Nephron progenitor cell (in vitro differentiated cells): ENCODE measurements at places on chromosomes 16 and 17.
A peak's percentile ranks its signal among the peaks of the same experiment; 100 is the strongest.

DNA sequence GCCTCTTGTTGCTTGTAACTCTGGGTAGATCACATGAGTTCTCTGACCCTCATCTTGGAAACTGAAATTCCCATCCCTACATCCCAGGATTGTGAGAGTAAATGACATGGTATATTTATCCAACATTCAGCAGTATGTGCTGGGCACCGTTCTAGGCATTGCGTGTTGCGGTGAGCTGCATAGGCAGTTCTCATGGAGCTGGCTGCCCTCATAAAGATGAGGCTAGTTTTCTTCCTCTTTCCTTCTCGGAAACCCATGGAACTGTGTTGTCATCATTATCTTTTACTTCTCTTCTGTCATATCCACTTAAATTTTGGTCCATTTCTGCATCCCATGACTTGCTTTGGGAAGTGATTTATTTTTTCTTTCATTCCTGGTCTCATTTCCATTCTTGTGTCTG is 17.2 kb downstream of the CMIP start:
- peaks cover 6% of the 10 kb centered on the region for H3K27me3 ChIP-seq
- no peak overlapping the region for H3K27ac ChIP-seq
- H3K4me3 ChIP-seq: no peak overlapping the region
- DNase-seq: no peak
- H3K4me1 ChIP-seq: peaks cover 47% of the 10 kb centered on the region

DNA sequence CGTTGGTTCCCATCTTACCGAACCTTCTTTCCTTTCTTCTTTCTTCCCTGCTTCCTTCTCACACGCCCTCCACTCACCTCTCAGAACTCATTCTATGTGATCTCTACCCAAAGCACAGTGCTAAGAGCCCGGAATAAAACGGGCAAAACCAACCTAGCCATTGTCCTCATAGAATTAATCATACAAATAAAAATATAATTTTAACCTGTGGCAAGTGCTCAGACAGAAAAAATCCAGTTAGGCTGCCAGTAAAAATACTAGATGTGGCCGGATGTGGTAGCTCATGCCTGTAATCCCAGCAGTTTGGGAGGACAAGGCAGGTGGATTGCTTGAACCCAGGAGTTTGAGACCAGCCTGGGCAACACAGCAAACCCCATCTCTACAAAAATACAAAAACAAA is 27.0 kb downstream of the BMERB1 start:
- no peaks in the 10 kb centered on the region for H3K27me3 ChIP-seq
- DNase-seq: no peak
- peaks cover 8% of the 10 kb centered on the region for H3K4me1 ChIP-seq
- peaks cover 21% of the 10 kb centered on the region for H3K36me3 ChIP-seq
- no peak overlapping the region for H3K27ac ChIP-seq

DNA sequence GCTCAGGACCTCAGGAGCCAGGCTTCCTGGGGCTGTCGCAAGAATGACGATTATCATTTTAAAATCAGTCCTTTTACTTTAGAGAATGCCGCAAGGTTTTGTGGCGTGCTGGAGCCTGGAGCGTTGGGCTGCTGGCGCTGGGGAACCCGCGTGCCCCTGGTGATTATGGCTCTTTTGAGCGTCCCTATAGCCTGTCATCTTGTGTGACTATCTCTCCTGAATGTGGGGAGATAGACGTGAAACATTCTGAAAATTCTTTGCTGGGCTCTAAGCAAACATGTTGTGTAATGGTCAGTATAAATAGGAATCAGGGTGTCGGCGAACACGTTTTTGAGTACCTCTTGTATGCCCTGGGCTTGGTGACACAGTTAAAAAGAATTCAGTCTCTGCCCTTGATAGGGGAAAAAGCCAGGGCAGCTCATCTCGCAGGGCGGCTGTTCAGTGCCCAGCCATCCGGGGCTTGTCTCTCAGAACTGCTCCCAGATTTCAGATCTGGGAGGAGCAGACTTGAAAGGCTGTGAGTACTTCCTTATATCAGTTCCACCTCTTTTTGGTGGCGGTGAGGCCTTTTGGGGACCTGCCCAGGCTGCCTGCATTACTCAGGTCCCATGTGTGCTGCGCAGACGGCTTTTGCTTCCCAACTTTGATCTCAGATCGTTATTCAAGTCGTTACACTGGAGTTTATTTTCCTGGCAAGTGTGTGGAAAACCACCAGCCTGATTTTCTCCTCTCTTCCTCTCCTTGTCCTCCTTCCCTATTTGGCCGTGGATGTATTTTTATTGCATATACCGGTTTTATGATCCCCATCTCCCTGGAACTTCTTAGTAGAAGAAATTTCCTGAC is 973 bp downstream of the SLC7A6 start:
- peaks cover 57% of the 10 kb centered on the region for H3K4me1 ChIP-seq
- H3K4me3 ChIP-seq: peak overlapping the region; percentile 91
- H3K36me3 ChIP-seq: no peaks in the 10 kb centered on the region
- H3K27me3 ChIP-seq: peaks cover 3% of the 10 kb centered on the region

DNA sequence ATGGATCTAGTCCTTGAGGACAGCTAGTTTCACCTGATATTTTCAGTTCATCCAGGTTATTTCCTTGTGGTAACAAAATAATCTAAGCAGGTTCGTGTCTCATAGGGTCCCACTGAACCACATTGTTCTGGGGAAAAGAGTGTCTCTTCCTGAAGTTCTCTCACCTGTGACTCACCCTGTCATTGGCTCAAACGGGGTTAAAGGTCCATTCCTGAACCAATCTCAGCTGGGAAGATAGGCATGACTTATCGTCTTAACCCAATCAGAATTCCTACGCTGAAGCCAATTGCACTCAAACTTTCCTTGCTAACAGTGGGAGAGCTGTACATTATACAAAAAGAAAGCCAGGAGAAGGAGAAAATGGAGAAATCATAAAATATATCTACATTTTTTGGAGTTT is 475.8 kb downstream of the TOX3 start:
- DNase-seq: no peak
- H3K36me3 ChIP-seq: no peaks in the 10 kb centered on the region
- no peak overlapping the region for H3K27ac ChIP-seq
- H3K27me3 ChIP-seq: no peaks in the 10 kb centered on the region
- H3K4me3 ChIP-seq: no peak overlapping the region

DNA sequence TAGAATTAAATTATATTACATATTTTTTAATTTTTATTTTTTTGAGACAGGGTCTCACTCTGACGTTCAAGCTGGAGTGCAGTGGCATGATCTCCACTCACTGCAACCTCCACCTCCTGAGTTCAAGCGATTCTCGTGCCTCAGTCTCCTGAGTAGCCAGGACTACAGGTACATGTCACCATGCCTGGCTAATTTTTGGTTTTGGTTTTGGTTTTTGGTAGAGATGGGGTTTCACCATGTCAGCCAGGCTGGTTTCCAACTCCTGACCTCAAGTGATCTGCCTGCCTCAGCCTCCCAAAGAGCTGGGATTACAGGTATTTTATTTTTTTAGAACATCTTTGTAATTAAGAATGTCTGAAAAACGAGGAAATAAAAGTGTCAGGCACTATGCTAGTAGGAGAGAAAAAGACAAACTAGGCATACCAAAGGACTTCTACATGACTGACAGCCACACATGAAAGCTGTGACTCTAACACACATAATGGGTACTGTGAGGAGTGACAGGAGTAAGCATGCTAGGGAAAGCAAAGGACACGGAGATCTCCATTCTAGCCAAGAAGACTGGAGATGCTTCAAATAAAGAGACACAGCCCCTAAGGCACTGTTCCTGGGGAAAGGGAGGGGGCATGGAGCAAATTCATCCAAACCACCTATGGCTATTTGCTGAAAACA is 7.3 kb downstream of the GNA13 start:
- no peak overlapping the region for H3K4me3 ChIP-seq
- H3K27ac ChIP-seq: no peak overlapping the region
- no peak for DNase-seq
- H3K36me3 ChIP-seq: peaks cover 63% of the 10 kb centered on the region
- no peaks in the 10 kb centered on the region for H3K27me3 ChIP-seq

GRCh38 chr17:17712268-17712924 is 31.1 kb downstream of the RAI1 start:
- peaks cover 12% of the 10 kb centered on the region for H3K27me3 ChIP-seq
- peaks cover 82% of the 10 kb centered on the region for H3K4me1 ChIP-seq
- no peak overlapping the region for H3K27ac ChIP-seq
- no peaks in the 10 kb centered on the region for H3K36me3 ChIP-seq
- DNase-seq: no peak

GRCh38 chr17:21170809-21171208 is 43.2 kb downstream of the TMEM11 start:
- no peaks in the 10 kb centered on the region for H3K27me3 ChIP-seq
- H3K36me3 ChIP-seq: peaks cover 14% of the 10 kb centered on the region
- H3K4me3 ChIP-seq: no peak overlapping the region
- DNase-seq: no peak

DNA sequence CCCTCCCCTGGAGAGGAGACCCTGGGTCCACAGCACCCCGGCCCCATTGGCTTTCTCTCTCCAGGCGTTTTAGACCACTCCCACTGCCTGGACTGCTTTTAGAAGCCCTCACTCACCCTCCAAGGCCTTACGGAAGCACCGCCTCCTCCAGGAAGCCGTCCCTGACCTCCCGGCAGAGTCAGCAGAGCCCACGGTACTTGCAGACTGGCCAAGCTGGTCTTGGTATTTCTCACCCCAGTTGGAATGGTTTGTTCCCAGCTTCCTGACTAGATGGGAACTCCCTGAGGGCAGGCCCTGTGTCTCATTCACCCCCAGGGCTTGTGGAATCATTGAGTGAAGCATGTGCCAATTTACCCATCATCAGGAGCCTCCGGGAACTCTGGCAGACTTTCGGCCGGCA is 9.2 kb downstream of the SCGB1C2 start:
- no peaks in the 10 kb centered on the region for H3K4me1 ChIP-seq
- peaks cover 11% of the 10 kb centered on the region for H3K27me3 ChIP-seq
- DNase-seq: no peak
- no peak overlapping the region for H3K4me3 ChIP-seq
- H3K36me3 ChIP-seq: no peaks in the 10 kb centered on the region

DNA sequence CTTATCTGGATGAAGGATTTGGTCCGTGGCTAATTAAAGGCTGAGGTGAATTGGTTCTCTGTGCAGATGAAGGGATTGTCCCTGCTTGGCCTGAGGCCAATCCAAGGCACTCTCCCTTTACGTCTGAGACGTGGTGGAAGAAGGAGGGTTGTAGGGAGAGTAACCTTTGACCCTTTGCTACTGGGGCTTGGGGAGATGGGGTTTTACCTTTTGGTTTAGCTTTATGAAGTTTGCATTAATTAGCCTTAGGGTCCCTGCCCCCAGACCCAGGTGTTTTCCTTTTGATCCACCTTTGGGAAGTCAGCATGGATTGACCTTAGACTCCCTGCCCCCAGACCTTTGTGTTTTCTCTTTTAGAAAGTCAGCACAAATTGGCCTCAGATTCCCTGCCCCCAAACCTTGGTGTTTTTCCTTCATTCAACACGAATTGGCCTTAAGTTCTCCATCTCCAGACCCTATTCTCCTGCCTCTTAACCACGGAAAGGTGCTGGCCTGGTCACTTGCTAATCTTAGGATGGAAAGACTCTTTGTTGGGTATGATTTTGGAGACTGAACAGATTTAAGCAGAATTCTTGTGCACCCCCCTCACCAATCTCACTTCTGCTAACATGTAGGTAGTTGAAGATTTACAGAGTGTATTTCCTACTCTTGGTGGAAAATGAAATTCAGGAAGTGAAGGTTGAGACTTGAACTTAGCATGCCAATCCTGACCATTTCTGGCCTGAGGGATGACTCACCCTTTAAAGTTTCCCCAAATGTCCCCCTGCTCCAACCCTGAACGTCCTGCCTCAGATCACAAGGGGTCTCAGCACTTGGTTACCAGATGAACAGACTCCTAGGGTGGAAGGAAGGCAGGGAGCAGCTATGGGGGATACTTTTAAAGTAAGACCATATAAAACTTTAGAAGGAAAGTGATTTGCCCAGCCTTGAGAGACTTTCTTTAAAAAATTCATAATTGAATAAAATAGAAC is 23.1 kb upstream of the MMD start:
- DNase-seq: no peak
- no peak overlapping the region for H3K27ac ChIP-seq
- no peak overlapping the region for H3K4me3 ChIP-seq
- peaks cover 3% of the 10 kb centered on the region for H3K27me3 ChIP-seq
- H3K4me1 ChIP-seq: peaks cover 15% of the 10 kb centered on the region

DNA sequence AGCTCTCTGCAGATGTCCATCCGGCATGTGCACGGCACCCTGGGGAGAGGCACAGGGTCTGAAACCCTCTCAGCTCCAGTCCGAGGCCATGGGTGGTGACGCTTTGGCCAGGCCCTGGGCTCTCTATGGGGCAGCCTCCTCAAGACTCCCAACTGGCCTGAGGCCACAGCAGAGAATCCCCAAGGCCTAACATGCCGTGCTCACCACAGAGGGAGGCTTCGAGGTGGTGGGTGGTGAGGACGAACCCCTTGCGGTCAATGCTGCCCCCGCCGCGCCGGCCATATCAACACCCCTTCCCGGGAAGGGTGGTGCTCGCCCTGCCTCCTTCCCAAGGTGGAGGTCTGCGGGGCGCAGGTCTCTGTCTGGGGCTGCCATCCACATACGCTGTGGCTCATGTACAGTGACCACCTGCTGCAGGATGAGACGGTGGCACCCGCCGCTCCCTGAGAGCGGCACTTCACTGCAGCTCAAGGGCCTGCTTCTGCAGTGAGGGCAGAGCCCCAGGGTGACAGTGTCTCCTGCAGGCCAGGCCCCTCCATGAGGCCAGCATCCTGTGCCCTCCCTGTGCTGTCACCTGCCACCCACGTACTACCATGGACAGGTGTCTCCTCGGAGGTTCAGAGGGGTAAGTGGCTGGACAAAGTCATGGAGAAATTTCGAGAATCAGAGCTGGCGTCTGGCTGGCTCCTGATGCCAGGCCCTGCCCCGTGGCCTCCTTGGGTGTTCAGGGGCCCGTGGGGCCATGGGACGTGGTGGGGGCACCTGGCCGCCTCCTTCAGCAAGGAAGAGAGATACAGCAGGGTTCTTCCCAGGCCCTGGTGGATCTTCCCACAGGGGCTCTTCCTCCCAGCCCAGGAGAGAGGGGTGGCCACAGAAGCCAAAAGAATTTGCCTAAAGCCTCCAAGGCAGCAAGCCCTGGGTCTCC is 54.6 kb upstream of the ACSF3 start:
- peak; percentile 1 for DNase-seq
- H3K4me3 ChIP-seq: no peak overlapping the region
- no peak overlapping the region for H3K27ac ChIP-seq
- no peaks in the 10 kb centered on the region for H3K36me3 ChIP-seq

DNA sequence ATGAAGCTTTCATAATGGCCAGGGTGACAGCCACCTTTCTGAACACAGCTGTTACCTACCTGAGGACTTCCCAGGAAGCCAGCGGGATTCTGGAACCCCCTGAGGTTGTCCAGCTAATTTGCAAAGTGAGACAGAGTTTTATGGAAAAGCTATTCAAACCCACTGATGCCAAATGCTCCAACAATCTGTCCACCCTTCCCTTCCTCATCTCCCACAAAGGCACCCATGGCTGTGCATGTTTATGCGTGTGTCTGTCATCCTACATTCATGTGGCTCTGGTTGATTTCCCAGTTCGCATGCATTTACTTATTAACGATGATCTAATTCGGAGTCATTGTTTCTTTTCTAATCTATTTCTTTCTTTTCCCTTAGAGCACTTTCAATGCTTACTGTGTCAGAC is 217.1 kb downstream of the SLC39A11 start:
- no peaks in the 10 kb centered on the region for H3K4me1 ChIP-seq
- H3K27ac ChIP-seq: no peak overlapping the region
- DNase-seq: no peak

- H3K27ac ChIP-seq: peak overlapping the region; percentile 26
- H3K27me3 ChIP-seq: peaks cover 14% of the 10 kb centered on the region
- H3K4me3 ChIP-seq: peak overlapping the region; percentile 4
- no peaks in the 10 kb centered on the region for H3K36me3 ChIP-seq
- peaks cover 86% of the 10 kb centered on the region for H3K4me1 ChIP-seq
- DNase-seq: no peak
These were observed 10.9 kb upstream of the COL1A1 start for GRCh38 chr17:50212121-50212843.

GRCh38 chr17:74277935-74278334 is 3.9 kb downstream of the DNAI2 start:
- H3K4me3 ChIP-seq: no peak overlapping the region
- DNase-seq: no peak
- H3K27ac ChIP-seq: no peak overlapping the region
- H3K27me3 ChIP-seq: peaks cover 41% of the 10 kb centered on the region
- H3K36me3 ChIP-seq: no peaks in the 10 kb centered on the region
